ENCODE measurements at places on chromosomes 7 and 10.

GRCh38 chr7:47746468-47746867 lies 164.6 kb upstream of the TNS3 start:
- no peak for DNase-seq

GRCh38 chr7:30553141-30553540 lies 41.5 kb upstream of the GARS1 start:
- DNase-seq, result no peak

- no peak for DNase-seq
Measured at GRCh38 chr7:42972699-42973500, 40.7 kb downstream of the MRPL32 start.

GRCh38 chr7:137949416-137950262 lies 52.2 kb downstream of the CREB3L2 start:
- no peak for DNase-seq

DNA sequence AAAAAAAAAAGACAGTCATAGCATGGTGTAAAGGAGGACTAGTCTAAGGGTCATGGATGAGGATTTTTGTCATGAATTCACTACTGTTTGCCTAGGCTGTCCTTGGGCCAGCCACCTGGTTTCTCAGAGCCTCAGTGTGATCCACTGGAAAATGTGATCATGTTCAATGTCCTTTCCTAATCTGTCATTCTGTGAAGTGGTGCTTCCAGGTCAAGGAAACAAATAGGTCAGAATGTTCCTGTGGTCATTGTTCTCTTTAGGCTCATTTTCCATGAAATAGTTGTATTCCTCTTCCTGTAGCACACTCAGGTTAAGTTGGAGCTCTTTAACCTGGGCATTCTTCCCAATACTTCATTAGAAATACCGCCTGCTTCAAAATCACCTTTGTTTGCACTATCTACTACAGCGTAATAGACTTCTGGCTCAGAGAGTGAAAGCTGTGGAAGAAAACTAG lies 16.5 kb downstream of the CD36 start:
- no peak for DNase-seq

DNA sequence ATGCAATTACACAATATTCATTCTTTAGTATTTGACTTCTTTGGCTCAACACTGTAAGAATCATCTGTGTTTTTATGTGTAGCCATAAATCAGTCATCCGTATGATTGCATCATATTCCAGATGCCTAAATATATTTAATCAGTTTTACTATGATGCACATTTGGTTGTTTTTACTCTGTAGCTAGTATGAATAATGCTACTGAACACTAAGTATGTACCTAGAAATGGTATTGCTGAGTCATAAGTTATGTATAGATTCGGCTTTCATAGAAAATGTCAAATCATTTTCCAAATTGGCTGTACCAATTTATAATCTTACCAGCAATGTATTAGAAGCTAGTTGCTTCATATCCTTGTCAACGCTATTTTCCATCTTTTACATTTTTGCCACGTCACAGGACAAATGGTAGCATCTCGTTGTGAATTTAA lies 197.3 kb upstream of the PLXNA4 start:
- no peak for DNase-seq

- DNase-seq, result peak; percentile 74
Measured at GRCh38 chr7:26291699-26292538, at the start of gene SNX10. Gene SNX10 (plus strand): TSS chr7:26291862. CDS start chr7:26346443, 54,581 bp downstream.

DNA sequence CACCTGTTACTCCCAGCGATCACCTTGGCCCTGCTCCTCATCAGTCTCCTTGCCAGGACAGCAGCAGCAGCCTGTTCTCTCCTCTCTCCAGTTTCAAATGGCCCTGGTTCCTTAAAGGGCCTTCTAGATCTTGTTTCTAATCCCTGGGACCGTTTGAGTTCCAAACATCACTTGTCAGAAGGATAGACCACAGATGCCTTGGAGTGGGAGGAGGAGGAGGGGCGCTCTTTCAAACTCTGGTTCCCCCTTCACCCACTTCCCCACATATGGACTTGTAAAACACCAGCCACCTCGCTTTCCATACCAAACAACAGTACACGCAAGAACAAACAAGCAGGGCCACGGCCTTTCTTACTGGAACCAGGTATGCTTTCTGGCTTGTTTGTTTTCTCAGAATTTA lies 104.8 kb downstream of the PLXNA4 start:
- DNase-seq, result no peak

GRCh38 chr7:14400271-14400670 lies 410.8 kb upstream of the ETV1 start:
- no peak for DNase-seq

GRCh38 chr7:101924171-101924570 lies 106.7 kb downstream of the CUX1 start:
- no peak for DNase-seq

- DNase-seq, result no peak
Measured at GRCh38 chr10:127694580-127695193, 42.3 kb upstream of the FOXI2 start.

DNA sequence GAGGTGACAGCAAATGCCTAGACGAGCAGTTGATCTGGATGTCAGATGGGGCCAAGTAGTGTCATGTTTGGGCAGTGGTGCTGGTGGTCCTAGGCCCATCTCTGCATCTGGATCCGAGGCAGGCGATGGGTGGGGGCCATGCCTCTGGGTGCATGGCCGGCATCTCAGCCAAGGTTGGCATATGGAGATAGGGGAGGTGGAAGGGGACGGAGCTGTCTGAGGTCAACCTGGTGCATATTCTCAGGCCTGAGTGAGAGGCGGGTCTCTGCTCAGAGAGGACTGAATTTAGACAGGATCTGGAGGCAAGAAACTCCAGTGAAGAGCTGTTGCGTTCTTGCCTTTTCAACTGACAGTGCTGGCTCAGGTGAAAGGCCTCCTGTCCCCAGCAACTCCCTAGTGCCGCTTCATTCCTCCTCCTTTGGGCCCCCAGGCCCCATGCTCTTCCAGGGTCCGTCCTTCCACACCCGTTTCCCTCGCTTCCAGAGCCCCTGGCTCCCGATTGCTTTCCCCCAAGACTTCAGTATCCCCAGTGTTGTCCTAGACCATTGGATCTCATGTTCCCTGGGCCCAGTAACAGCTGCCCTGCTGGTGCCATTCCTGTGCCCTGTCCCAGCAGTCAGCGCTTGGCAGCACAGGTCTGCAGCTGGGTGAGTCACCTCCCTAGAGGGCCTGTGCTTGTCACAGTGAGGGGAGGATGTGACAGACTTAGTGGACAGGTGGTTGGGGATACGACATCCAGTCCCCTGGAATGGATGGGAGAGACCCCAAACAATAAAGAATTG lies 32.6 kb downstream of the GBX1 start:
- no peak for DNase-seq

DNA sequence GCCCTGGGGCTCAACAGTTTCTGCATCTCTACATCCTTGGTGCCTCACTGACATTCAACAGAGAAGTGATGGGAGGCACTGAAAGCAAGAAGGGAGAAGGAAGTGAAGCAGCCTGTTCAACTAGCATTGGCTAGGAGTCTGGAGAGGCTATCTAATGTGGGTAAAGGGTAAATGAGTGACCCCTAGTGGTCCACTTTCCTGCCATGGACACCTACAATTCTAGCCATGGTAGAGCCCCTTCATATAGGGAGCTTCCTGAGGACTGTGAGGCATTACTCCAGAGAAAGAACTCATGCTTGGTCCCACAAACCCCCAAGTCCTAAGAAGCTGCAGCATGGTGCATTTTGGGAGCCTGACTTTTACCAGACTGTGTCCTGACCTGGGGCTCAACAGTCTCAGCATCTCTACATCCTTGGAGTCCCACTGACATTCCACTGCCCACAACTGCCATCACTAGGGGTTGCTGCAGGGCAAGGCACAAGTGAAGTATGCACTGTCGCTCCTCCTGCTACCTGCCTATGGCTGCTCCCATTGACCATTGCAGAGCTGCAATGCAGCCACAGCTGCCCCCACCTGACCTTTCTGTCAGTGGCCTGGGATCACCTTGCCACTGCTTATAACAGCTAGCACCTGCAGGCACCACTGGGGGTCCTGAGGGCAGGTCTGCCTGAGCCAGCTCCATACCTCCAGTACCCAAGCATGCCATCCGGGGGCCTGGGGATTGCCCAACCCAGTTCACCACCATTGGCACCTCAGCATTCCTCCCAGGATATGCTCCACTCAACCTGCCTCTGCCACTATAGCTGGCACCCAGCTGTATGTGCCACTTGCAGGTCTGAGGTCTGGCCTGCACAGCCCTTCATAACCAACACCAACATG lies 44.1 kb upstream of the CDK6 start:
- DNase-seq, result peak; percentile 9

- DNase-seq, result no peak
Measured at GRCh38 chr7:145263886-145264285, 428.0 kb upstream of the TPK1 start.

GRCh38 chr7:68770649-68771048 lies 827.6 kb upstream of the AUTS2 start:
- DNase-seq, result no peak

DNA sequence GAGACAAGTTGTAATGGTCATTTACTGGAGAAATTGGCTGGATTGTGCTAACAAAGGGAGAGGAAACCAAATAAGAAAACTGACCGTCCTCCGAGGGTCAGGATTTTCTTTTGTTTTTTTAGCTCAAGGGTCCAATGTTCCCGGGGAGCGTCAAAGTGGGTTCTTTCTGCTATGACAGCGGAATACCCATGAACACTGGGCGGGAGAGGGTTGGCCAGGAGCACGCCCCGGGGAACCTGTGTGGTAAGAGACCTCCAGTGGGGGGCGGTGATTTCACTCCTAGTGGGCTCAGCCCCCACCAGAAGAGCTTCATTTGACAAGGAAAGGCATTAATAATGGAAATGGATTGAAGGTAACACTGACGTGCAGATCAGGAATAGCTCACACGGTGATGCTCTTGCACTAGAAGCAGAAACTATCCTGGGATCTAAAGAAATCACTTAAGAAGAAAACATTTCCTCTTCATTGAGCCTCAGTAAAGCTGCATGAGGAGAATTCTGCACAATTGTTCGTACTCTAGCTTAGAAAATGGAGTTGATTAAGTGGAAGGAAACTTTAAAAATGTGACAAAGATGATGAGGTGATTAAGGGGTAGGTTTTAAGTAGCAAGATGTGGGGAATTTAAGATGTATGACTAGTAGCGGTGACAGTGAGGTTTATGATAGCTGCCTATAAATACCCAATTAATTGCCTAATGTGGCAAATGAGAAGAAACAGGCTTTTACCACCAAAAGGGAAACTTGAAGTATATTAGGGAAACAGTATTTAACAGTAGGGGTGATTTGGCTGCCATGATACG lies 627.2 kb downstream of the SUGCT start:
- DNase-seq, result no peak

DNA sequence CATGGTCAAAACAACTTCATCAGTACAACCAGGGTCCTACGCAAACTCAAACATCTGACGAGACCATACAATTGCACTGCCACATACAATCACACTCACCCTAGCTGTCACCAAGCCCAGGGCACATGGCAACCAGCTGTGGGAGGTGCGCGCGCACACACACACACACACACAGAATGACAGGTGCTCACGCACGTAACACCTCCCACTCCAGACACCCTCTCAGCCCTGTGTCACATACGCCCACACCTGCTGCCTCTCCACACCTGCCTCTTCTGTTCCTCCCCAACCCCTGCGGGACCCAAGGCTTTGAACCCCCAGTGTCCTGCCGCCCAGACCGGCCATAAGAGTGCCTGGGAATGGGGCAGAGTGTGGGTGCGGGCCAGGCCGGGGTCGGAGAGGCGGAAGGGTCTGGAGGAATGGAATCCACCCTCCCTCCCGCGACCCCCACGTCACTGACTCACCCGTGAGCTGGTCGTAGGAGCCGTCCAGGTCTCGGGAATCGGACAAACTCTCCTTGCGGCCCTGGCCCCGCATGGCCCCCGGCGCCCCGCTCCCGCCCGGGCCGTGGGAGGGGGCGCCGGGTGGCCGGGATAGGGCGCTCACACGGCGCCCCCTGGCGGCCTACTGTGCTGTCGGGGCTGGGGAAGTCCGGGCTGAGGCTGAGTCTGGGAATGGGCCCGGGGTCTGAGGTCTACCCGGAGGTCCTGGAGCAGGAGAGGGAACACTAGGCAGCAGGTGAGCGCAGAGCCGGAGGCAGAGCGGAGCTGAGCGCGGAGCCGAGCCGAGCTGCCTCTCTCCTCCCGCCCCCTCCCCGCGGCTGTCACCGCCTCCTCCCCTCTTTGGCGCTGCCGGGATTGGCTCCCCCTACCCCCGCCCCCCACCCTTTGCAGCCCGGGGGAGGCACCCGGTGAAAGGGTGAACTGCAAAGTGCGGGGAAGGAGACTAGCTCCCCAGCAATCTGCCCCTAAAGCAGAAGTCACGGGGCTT lies at the start of gene KCNIP2:
Gene KCNIP2, minus strand, starts transcription at position 769 of the 990 bp plus-strand sequence. Its CDS starts 232 bp downstream, at position 537.
- DNase-seq, result peak; percentile 65

GRCh38 chr10:82267960-82268359 lies 393.0 kb downstream of the NRG3 start:
- no peak for DNase-seq

- no peak for DNase-seq
Measured at GRCh38 chr7:5559576-5560240, 136.1 kb upstream of the TNRC18 start.

All from CD4-positive, alpha-beta T cell treated with Interleukin-17A for 1 hour (primary cell).